Body of pancreas (tissue), 4 donors: ENCODE measurements at places on chromosomes 3 and 15.
A peak's percentile ranks its signal among the peaks of the same experiment; 100 is the strongest.

DNA sequence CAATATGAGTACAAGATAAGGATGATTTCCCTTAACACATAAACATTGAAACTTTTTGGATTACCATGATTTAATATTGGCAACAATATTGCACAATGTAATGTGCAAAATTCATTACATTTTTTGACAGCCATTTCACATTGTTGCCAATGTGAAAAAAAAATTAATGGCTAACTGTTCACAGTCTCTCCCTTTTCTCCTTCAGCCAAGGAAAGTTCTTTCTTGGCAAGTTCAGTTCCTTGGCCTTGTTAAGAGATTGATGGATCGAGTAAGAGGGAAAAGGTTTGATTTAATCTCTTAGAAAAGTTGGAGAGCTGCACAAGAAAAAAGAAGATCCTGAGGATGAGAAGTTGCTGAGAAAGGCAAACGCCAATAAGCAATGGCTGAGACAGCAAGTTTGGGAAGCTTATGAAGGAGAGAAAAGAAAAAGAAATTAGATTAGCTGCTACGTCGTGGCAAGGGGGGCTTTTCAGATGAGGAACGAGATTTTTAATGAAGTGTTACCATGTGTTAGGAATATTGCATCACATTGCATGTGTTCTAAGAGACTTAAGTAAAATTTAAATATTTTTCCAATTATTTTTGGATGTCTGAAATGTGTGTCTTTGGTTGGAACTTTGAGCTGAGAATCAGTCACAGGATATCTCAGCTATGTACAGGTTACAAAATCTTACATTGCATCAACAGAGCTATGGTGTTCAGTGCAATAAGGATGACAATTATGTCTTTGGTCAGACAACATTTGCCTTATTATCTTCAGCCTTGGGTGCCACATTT lies 61.4 kb upstream of the ZNF280D start:
- no peaks in the 10 kb centered on the region for H3K27me3 ChIP-seq
- no peaks in the 10 kb centered on the region for H3K4me1 ChIP-seq
- no peak overlapping the region for H3K4me3 ChIP-seq
- no peak for DNase-seq

DNA sequence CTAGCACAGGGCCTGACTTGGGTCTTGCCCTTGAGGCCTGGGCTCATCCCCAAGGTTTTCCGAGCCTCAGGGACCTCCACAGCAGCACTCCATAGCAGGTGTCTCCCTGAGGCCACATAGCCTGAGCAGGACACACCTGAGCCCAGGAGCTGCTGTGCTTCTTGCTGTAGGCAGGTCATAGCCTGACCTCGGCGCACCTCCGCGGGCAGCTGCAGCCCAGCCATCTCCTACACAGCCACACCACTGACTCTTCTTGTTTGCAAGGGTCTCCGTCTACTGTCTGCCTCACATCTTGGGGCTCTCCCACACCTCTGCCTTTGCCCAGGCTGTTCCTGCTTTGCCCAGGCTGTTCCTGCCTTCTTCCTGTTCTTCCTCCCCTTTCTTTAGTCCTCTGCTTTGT lies 224.8 kb downstream of the SLCO3A1 start:
- no peak for DNase-seq
- H3K36me3 ChIP-seq, result no peaks in the 10 kb centered on the region
- H3K27ac ChIP-seq, result no peak overlapping the region
- H3K4me1 ChIP-seq, result no peaks in the 10 kb centered on the region
- no peak overlapping the region for H3K4me3 ChIP-seq

- H3K27ac ChIP-seq, result peak overlapping the region; percentile 63
- H3K4me3 ChIP-seq, result peak overlapping the region; percentile 35
- H3K4me1 ChIP-seq, result peaks cover 13% of the 10 kb centered on the region
- no peaks in the 10 kb centered on the region for H3K27me3 ChIP-seq
- H3K36me3 ChIP-seq, result no peaks in the 10 kb centered on the region
- peak; percentile 88 for DNase-seq
Measured at GRCh38 chr15:82680200-82681102, 29.2 kb downstream of the AP3B2 start.

DNA sequence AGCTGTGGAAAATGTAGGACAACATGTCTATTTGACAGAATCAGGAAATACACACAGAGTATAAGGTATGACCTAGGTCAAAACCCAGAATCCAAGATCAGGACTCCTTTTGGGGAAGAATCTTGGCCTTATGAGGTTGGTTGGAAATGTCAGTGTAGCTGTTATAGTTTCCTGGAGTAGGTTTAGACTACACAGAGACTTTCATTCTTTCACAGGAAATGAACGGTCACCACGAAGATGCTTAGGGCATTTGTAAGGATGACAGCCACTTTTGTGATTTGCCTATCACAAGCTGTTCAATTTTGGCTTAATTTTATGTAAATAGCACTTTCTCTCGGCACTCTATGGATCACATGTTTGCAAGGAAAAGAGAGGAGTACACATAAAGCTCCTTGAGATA lies 18.6 kb upstream of the ZBTB20 start:
- no peaks in the 10 kb centered on the region for H3K4me1 ChIP-seq
- no peaks in the 10 kb centered on the region for H3K36me3 ChIP-seq
- no peak overlapping the region for H3K27ac ChIP-seq
- no peak overlapping the region for H3K4me3 ChIP-seq
- no peak for DNase-seq
- H3K27me3 ChIP-seq, result no peaks in the 10 kb centered on the region

DNA sequence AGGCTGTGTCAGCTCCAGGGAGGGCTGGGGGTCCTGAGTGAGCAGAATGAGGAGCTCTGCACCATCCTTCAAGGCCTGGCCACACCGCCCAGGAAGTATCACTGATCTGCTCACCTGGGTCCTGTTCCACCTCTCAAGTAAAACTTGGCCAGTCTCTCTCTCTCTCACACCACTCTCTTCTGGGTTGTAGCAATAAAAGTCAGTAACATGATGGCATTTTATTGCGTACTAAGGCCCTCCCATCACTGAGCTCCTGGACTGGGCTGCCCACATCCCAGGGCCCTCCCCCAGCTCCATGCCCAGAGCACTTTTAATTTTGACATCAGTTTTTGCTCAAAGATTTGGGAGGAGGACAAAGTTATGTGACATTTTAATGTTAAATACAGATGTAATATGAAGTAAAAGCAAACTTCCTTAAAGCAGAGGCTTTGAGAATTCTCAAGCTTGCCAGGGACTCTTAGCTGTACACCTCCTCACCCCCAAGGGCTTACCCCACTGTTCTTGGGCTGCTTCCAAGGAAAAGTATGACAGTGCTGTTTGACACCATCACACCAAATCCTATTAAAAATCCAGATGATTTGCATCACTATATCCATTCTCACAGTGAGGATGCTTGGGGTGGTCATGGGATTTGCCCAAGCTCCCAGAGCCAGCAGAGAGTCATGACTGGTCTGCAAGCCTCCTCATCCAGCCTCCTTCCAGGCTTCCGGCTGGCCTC lies 105.1 kb upstream of the SLCO2A1 start:
- no peaks in the 10 kb centered on the region for H3K27me3 ChIP-seq
- DNase-seq, result no peak
- no peak overlapping the region for H3K4me3 ChIP-seq

DNA sequence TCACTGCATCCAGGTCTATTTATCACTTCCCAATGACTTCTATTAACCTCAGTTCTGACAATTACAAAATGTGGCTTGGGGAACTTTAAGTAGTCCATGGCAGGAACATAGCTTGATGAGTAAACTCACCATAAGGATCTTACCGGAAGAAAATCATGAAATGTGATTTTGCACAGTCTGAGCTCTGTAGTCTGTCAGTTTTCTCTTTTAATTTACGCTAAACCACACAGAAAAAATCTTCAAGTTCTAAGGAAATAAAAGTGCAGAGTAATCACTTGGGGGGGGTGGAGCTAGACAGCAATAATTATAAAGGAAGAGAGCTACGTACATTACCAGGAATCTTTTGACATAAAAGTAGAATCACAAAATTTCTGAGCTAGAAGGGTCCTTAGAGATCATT lies 9.2 kb downstream of the TBC1D5 start:
- no peaks in the 10 kb centered on the region for H3K27me3 ChIP-seq
- H3K27ac ChIP-seq, result no peak overlapping the region
- H3K4me1 ChIP-seq, result no peaks in the 10 kb centered on the region
- DNase-seq, result no peak

GRCh38 chr15:77634266-77634962 lies 1.7 kb upstream of the LINGO1 start:
- DNase-seq, result peak; percentile 72
- no peak overlapping the region for H3K27ac ChIP-seq
- H3K27me3 ChIP-seq, result no peaks in the 10 kb centered on the region
- H3K36me3 ChIP-seq, result no peaks in the 10 kb centered on the region
- peaks cover 29% of the 10 kb centered on the region for H3K4me1 ChIP-seq

DNA sequence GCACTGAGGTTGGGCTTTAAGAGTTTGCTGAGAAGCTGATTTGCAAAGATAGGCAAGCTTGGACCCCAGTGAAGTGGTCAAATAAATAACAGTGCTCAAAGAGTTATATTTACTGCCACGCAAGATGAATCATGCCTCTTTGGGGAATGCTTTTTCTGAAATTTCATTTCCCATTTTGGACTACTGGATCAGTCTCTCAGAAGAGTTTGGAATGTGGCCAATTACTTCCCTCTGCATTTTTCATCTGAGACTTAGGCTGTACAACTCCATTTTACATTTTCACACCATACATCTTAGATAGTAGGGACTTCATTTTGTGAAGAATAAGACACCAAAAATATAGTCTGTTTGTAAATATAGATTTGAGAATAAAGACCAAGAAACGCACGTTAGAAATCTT lies 419.7 kb downstream of the FGF12 start:
- H3K36me3 ChIP-seq, result no peaks in the 10 kb centered on the region
- no peak for DNase-seq
- no peaks in the 10 kb centered on the region for H3K27me3 ChIP-seq
- H3K27ac ChIP-seq, result no peak overlapping the region

GRCh38 chr3:179301645-179302044 lies 21.2 kb upstream of the ZNF639 start:
- no peak overlapping the region for H3K27ac ChIP-seq
- no peak overlapping the region for H3K4me3 ChIP-seq
- no peak for DNase-seq
- no peaks in the 10 kb centered on the region for H3K36me3 ChIP-seq
- H3K27me3 ChIP-seq, result no peaks in the 10 kb centered on the region

DNA sequence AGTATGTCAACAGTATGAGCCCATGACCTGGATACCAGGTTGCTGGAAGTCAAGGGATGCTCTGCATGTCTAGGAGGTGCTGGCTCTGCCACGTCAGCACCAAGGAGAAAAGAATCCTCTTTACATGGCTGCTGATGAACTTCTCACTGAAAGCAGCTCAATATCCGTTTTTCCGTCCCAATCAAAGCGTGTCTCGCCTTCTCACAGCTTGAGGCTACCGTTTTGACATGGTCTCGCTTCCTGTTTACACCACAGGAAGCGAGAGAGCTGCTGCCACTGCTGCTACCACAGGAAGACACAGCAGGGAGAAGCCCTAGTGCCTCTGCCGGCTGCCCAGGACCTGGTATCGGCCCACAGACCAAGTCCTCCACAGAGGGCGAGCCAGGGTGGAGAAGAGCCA lies 27.3 kb downstream of the STARD5 start:
- no peak overlapping the region for H3K27ac ChIP-seq
- no peaks in the 10 kb centered on the region for H3K36me3 ChIP-seq
- H3K27me3 ChIP-seq, result no peaks in the 10 kb centered on the region
- H3K4me1 ChIP-seq, result no peaks in the 10 kb centered on the region

- H3K4me3 ChIP-seq, result no peak overlapping the region
- H3K27me3 ChIP-seq, result no peaks in the 10 kb centered on the region
- peaks cover 5% of the 10 kb centered on the region for H3K4me1 ChIP-seq
- H3K36me3 ChIP-seq, result no peaks in the 10 kb centered on the region
Measured at GRCh38 chr3:138781012-138781470, 53.7 kb downstream of the PIK3CB start.

GRCh38 chr3:143120716-143121240 lies 1.2 kb downstream of the CHST2 start:
- peak overlapping the region; percentile 28 for H3K4me3 ChIP-seq
- no peaks in the 10 kb centered on the region for H3K36me3 ChIP-seq
- DNase-seq, result peak; percentile 6

DNA sequence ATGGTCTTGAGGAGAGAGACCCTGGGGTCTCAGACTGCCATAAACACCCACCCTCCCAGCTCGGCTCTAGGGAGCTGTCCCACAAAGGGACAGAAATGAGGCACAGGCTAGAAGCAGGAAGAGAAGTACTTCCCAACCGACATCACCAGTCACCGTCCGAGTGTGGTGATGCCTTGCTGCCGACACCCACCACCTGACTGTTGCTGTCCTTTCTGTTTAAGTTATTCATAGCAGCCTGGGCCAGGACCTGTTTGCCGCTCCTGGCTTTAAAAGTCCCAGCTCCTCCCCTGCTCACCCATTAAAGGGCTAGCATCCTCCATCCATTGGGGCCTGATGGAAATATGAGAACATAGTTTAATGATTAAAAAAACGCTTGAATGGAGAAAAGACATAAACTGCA lies 13.2 kb upstream of the SPG11 start:
- no peaks in the 10 kb centered on the region for H3K36me3 ChIP-seq
- no peak for DNase-seq

- H3K4me1 ChIP-seq, result no peaks in the 10 kb centered on the region
- H3K27ac ChIP-seq, result no peak overlapping the region
- no peaks in the 10 kb centered on the region for H3K27me3 ChIP-seq
- H3K4me3 ChIP-seq, result no peak overlapping the region
Measured at GRCh38 chr3:81929697-81930096, 168.3 kb upstream of the GBE1 start.

DNA sequence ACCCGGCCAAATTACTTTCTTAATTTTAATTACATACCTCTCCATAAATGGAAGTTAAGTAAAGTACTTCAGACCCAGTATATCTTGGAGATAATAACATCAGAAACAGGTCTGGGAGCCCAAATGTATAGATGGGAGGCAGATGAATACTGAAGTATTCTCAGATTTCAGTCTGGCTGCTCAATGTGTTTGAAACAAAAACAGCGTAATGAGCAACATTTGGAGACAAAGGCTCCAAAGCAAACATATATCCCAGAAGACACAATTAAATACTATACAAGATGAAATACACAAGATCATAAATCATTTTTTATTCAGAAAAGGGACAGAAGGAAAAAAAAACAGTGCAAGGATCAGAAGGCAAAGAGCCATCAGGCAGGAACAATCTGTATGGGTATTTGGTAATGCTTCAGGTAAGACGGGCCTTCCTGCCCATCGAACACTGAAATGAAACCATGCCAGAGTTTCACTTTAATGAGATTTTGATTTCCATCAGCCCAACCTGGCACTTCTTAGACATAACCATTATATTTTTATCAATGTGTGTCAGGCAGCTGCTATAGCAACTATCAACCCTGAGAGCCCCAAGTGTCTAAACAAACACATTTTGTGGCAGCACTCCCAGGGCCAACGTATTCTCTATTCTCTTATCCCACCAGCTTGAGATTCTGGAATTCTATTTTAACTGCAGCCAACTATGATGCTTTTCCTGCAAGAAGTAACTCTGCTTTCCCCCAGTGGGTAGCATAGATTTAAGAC lies 210.8 kb downstream of the STT3B start:
- H3K4me1 ChIP-seq, result no peaks in the 10 kb centered on the region
- H3K4me3 ChIP-seq, result no peak overlapping the region
- DNase-seq, result no peak
- H3K27me3 ChIP-seq, result no peaks in the 10 kb centered on the region
- H3K27ac ChIP-seq, result no peak overlapping the region

- no peak overlapping the region for H3K4me3 ChIP-seq
- no peak overlapping the region for H3K27ac ChIP-seq
- H3K36me3 ChIP-seq, result no peaks in the 10 kb centered on the region
- no peak for DNase-seq
- H3K27me3 ChIP-seq, result no peaks in the 10 kb centered on the region
Measured at GRCh38 chr3:52093756-52094545, 37.6 kb upstream of the DUSP7 start.
